CD4-positive, alpha-beta T cell treated with Interferon gamma for 1 hour (primary cell): ENCODE measurements at places on chromosomes 5 and 9.

GRCh38 chr5:160158087-160158486 lies 38.8 kb upstream of the PWWP2A start:
- DNase-seq = no peak

GRCh38 chr9:127915801-127916719 lies 781 bp downstream of the ST6GALNAC4 start:
- DNase-seq = peak; percentile 84

DNA sequence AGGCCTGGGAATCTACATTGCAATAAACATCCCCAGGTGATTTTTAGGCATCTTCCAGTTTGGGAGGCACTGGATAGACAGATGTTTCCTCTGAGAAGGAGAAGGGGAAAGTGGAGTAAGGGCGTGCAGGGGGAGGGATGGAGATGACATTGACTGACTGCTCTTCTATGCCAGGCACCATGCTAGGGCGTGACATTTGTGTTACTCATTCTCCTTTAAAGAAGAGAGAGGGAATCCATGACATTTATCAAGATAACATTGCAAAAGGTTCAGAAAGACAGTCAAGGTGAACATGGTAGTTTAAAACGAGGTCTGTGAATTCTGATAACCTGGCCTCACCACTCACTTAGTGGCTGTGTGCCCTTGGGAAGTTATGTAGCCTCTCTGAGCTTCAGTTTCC lies 35.8 kb downstream of the FGF1 start:
- no peak for DNase-seq

DNA sequence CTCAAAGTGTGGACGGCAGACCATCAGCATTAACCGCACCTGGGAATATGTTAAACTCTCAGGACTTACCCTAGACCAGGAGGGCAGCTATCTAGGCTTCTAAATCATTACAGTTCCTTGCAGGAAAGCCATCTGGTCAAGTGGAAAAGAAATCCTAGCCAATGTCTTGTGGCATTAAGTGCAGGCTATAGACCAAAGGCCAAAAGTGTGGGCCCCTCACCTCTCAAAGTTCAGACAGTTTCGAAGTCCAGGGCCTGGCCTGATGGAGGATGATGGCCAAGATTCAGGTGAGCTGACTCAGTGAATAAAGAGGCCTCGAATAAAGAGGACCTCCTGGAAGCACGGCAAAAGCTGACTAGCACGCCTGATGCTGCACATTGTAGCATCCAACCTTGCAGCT lies 24.0 kb upstream of the PTPN3 start:
- no peak for DNase-seq

GRCh38 chr5:52952483-52952882 lies 36.7 kb upstream of the ITGA2 start:
- DNase-seq = no peak

DNA sequence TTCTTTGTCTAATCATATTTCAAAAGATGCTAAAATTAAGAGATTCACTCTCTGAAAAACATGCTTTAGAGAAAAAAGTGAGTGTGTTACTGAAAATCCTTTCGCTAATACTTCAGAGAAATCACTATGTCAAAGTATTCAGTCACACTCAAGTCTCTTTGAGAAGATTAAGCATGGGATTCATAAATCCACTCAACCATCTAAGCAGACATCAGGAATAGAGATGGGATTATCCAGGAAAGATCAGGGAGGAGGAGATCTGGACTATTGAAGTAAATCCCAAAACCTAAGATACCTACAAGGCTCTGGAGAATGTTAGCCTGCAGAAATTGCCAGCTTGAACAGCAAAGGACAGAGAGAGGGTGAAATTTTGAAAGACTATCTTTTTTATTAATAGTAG lies 317.2 kb upstream of the ACO1 start:
- no peak for DNase-seq

DNA sequence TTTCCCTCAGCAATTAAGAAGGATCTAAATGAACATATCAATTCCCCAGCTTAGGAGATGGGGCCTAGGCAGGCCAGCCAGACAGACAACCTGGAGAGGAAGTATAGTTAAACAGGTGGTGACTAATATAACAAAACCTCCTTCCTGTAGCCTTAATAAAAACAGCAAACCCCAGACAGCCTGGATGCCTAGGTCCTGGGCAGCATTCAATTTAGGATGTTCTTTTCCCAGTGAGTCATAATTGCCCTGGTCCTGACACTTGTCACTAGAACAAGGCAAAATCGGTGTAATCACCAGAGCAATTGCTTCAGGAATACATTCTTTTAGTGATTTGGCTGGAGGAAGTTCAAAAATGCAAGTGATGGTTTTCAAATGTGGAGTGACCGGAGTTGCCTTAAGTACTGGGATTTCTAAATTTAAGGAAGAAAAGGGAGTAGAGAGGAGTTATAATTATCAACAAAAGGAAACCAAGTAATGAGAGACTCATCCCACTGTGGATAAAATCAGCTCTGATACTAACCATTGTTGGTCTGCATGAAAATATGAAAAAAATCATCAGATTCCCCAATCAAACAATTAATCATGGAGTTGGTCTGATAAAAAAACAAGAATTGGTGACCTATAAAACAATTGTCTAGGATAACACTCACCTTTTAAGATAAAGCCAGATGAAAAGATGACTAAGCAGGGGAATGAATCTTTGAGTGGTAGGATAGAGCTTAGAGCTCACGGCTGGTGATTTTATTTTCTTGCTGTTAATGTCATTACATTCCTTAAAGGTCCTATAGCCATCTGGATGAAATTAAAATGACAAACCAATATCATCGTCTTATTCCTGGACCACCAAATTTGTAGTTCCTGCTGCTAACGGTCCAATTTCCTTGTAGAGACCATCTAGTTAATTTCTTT lies 39.0 kb upstream of the TARS1 start:
- no peak for DNase-seq
